Activated CD4-positive, alpha-beta T cell treated with anti-CD3 and anti-CD28 coated beads, Interleukin-2, amount 10 ng/mL, durations not matched to agents 7 days and 5 days (primary cell): ENCODE measurements at places on chromosomes 2 and 18.
A peak's percentile ranks its signal among the peaks of the same experiment; 100 is the strongest.

- H3K36me3 ChIP-seq: no peaks in the 10 kb centered on the region
- H3K4me1 ChIP-seq: peaks cover 7% of the 10 kb centered on the region
- no peaks in the 10 kb centered on the region for H3K27me3 ChIP-seq
- DNase-seq: no peak
These were observed 221.4 kb upstream of the EPAS1 start for GRCh38 chr2:46075848-46076247.

- H3K36me3 ChIP-seq: peaks cover 30% of the 10 kb centered on the region
- peaks cover 37% of the 10 kb centered on the region for H3K4me1 ChIP-seq
- peaks cover 51% of the 10 kb centered on the region for H3K27me3 ChIP-seq
- DNase-seq: no peak
- H3K27ac ChIP-seq: peak overlapping the region; percentile 89
These were observed 419 bp downstream of the EPHA4 start for GRCh38 chr2:221571551-221572218.

- H3K4me3 ChIP-seq: no peak overlapping the region
- H3K27ac ChIP-seq: no peak overlapping the region
- no peaks in the 10 kb centered on the region for H3K27me3 ChIP-seq
- no peaks in the 10 kb centered on the region for H3K36me3 ChIP-seq
- H3K4me1 ChIP-seq: no peaks in the 10 kb centered on the region
These were observed 46.9 kb downstream of the PDE11A start for GRCh38 chr2:178025551-178026185.

DNA sequence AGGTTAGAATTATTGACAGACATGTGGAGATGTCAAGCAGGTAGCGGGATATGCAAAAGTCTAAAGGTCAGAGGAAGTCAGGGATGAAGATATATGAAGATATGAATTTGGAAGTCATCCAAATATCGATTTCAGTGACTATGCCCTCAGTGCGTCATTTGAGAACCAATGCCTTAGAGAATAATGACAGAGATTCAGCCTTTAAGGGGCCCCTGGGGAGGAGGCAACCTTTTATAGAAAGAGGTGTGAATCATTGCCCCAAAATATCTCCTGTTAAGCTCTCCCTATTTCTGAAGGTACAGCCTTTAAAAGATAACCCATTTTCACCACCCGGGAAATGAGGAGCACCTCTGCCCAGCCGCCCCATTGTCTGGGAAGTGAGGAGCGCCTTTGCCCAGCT, 223.4 kb downstream of the NCKAP5 start:
- H3K27me3 ChIP-seq: no peaks in the 10 kb centered on the region
- no peaks in the 10 kb centered on the region for H3K4me1 ChIP-seq
- DNase-seq: no peak
- H3K36me3 ChIP-seq: no peaks in the 10 kb centered on the region
- no peak overlapping the region for H3K27ac ChIP-seq

GRCh38 chr18:28455971-28456370, 279.0 kb upstream of the CDH2 start:
- H3K27me3 ChIP-seq: no peaks in the 10 kb centered on the region
- H3K4me1 ChIP-seq: no peaks in the 10 kb centered on the region
- no peak overlapping the region for H3K27ac ChIP-seq

DNA sequence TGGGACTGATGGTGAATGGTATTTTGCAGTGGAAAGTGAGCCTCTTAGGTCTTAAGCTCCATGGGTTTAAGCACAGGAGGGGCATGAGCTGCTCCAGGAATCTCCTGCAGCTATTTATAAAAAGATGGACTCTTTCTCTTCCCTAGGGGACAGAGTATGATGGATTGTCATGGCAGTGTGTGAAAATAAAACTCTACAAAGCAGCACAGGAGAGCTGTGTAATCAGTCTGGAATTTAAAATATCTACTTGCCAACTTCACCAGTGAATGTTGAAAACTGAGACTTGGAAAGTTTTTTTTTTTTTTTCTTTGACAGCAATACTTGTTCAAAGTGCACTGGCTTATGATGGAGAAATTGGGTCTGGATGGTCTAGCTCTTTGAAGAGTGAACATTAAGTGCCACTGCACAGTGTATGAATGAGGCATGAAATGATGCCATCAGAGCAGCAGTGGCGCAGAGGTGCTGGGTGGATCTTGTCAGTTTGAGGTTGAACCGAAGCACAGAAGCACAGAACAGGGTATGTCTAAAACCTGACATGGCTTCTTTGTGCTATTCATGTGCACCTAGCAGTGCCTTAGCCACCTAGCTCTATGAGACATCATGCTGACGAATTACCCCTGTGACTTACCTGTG, 245.4 kb downstream of the PTPRM start:
- no peak overlapping the region for H3K27ac ChIP-seq
- H3K36me3 ChIP-seq: no peaks in the 10 kb centered on the region
- no peak overlapping the region for H3K4me3 ChIP-seq
- H3K4me1 ChIP-seq: no peaks in the 10 kb centered on the region

GRCh38 chr2:54041135-54041534, 70.3 kb upstream of the PSME4 start:
- H3K36me3 ChIP-seq: peaks cover 8% of the 10 kb centered on the region
- H3K27me3 ChIP-seq: no peaks in the 10 kb centered on the region
- no peak overlapping the region for H3K27ac ChIP-seq
- H3K4me1 ChIP-seq: no peaks in the 10 kb centered on the region
- no peak for DNase-seq
- H3K4me3 ChIP-seq: no peak overlapping the region

DNA sequence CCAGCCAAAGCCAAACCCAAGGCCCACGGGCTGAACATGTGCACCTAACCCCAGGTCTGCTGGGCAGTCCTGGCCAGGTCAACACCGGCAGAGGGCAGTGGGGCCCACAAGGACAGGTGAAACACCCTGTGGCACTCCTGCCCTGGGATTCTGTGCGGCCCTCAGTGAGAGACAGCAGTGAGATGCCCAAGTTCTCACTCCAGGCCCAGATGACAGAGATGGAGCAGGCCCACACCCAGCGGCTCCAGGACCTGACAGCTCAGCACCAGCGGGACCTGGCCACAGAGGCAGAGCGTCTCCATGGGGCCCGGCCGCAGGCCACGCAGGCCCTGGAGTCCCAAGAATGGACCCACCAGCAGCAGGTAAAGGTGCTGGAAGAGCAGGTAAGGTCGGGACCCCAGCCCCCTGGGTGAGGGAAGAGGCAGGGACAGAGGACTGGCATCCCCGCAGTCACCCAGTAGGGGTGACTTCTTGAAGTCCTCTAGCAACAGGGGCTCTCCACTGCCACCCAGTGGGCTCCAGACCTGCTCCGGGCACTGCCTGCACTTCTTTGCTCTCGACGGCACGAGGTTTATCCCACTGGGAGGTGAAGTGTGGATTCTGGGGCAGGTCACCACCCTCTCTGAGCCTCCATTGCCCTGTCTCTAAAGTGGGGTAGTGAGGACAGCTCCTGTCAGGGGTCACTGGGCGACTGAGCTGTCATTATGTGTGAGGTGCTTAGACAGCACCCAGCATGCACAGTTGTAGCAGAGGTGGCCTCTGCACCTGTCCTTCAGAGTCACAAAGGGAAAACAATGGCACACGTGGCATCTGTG, 8.8 kb upstream of the SNED1 start:
- H3K27me3 ChIP-seq: no peaks in the 10 kb centered on the region
- DNase-seq: no peak
- no peak overlapping the region for H3K4me3 ChIP-seq
- H3K36me3 ChIP-seq: no peaks in the 10 kb centered on the region
- H3K4me1 ChIP-seq: no peaks in the 10 kb centered on the region
- H3K27ac ChIP-seq: no peak overlapping the region

DNA sequence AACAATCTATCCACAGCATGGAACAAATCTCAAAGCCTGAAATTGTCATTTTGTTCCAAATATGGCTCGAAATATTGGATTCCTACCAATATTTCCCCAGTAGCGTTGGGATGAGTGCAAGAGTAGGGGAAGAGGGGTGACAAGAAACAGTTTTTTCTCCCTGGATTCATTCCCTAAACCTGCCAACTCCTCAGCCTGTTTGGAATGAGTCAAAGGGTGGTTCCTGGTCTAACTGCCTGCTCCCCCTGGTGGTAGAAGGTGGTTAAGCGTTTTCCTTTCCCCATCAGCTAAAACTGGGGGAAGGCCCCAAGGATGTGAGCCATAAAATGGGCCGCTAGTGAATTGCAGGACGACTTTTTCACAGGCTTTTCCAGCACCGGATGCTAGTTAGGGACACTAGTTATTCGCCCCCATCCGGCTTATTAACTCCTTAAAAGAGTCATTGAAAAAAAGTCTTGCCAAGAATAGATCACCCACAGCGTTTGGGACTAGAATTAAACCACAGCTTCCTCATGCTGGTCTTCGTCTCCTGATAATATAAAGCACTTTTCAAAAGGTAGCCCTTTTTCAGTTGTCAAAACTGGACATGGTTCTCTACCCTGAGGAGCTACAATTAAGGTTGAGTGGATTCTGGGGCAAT, 72.5 kb downstream of the DHRS9 start:
- DNase-seq: peak; percentile 68
- H3K4me1 ChIP-seq: no peaks in the 10 kb centered on the region
- no peak overlapping the region for H3K4me3 ChIP-seq
- no peak overlapping the region for H3K27ac ChIP-seq

DNA sequence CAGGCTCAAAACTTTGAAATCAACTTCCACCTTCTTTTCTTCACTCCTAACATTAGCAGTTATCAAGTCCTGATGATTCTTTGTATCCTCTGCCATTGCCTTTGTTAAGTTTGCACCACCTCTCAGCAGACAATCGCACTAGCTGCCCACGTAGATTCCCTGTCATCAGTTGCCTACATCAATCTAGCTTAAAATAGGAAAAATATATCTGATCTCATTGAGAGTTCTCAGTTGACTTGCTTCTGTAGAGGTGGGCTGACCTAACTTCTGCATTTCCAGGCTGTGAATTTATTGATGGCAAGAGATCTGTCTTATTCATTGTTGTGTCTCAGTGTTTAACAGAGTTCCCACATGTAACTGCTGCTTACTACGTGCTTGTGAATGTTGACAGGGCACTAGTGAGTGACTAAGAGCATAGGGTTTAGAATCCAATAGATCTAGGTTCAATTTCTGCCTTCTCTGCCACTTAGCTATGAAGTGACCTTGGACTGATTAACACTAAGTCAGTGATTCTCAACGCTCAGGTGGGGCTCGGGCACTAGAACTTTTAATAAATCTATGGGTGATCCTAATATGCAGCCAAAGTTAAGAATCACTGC, 3.7 kb upstream of the INSIG2 start:
- peaks cover 10% of the 10 kb centered on the region for H3K4me1 ChIP-seq
- DNase-seq: no peak
